ENCODE measurements at places on chromosomes 2 and 18.

GRCh38 chr2:45370369-45370768 lies 240.7 kb downstream of the SRBD1 start:
- DNase-seq, result no peak

GRCh38 chr2:229612384-229612971 lies 101.9 kb downstream of the DNER start:
- DNase-seq, result peak; percentile 38

- DNase-seq, result no peak
These were observed 430 bp upstream of the CHMP1B start for GRCh38 chr18:11850821-11851145.

- no peak for DNase-seq
These were observed 331 bp downstream of the SERPINE2 start for GRCh38 chr2:224038830-224039079.

- peak; percentile 88 for DNase-seq
These were observed 62.2 kb upstream of the RTN4 start for GRCh38 chr2:55112229-55113031.

DNA sequence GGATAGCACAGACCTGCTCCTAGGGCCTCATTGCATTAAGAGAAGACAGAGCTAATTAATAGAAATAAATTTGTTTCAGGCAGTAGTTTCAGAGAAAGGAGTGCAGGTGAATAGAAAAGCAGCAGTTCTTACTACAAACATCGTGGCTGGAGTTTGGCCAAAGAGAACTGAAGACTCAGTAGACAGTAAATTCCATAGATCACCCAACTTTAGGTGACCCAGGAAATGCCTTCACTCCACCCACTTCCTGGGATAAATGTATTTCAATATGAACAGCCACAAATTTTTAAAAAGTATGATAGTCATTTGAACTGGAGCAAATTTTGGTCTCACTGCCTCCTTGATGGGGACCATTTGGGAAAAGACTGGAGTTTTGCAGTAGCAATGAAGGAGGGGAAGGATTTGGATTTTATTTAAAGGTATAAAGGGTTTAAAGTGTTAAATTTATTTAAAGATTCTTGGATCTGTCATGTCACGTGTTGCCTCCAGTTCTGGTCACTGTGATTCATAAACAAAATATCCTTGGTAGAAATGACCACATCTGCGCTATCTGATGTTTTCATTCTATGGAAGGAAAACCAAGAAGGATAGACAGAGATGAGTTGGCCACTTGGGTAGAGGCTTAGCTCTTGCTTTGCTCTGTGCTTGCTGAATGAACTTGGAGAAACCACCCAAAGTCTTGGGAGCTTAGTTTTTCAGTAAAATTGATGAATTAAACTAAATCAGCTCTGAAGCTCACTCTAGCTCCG lies 390.2 kb downstream of the THSD7B start:
- DNase-seq, result no peak

- no peak for DNase-seq
These were observed 10.5 kb downstream of the AGXT start for GRCh38 chr2:240879105-240879504.
